AG08396 (cell line): ENCODE measurements at places on chromosomes 6 and 20.

- no peak for DNase-seq
These were observed 173.2 kb upstream of the BMP5 start for GRCh38 chr6:56048601-56049000.

DNA sequence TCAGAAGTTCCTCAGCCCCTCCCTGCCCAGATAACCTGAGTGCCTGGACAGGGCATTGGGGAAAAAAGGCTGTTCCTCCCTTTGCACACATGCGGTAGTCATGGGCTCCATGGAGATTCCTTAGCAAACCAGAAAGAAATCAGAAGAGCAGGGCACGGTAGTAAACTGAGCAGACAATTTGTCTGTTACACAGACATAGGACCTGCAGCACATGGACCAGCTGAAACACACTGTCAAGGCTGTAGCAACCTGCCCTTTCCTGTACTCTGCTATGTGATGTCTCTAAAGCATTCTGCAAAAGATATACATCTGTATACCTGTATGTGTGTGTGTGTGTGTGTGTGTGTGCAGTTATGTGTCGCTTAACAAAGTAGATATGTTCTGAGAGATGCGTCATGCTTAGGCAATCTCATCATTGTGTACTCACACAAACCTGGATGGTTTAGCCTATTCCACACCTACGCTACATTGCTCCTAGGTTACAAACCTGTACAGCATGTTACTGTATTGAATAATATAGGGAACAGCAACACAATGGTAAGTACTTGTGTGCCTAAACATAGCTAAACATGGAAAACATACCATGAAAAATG, 44.4 kb upstream of the BMP5 start:
- DNase-seq, result no peak

DNA sequence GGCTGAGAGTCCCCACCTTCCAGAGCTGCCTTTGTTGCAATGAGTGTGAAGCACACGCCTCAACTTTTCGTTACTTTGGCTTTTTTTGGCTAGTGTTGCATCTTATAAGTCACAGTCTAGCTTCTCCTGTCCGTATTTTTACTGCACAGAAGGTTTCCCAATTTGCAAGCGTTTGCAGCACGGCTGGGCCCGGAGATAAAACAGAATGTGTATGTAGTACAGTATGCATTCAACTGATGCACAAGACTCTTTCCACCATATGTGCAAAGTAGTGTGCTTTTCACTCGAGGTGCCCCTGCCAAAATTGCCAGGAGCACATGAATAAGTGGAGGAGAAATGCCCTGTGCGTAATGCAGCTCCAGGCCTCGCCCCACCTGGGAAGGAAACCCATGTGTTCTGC, 79.6 kb downstream of the SOBP start:
- DNase-seq, result no peak

DNA sequence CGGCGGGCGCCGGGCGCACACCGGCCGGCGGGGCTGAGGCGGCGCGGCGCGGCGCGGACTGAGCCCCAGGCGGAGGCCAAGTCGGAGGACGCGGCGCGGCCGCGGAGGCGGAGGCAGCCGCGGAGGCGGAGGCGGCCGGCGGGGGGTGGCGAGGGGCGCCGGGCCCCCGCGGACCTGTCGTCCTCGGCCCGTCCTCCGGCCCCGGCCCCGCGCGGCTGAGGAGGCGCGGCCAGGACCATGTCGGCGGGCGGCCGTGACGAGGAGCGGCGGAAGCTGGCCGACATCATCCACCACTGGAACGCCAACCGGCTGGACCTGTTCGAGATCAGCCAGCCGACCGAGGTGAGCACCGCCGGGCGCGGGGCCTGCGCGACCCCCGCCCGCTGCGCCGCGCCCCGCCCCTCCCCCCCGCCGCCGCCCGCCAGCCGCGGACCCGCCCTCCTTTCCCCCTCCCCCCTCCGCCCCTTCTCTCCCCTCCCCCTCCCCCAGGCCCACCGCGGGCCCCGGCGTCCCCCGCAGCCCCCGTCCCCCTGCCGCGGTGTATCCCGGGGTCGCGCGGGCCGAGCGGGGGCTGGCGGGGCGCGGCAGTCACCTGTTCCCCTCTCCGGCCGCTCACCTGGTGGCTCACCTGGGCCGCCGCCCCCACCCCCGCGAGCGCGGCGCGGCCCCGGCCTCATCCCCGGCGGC, at the start of gene AFDN:
Gene AFDN (plus strand): TSS at position 16 of the 687 bp plus-strand sequence. CDS start 222 bp downstream, at position 238.
- DNase-seq, result peak; percentile 73

GRCh38 chr20:38252292-38253288, 7.9 kb downstream of the KIAA1755 start:
- no peak for DNase-seq

DNA sequence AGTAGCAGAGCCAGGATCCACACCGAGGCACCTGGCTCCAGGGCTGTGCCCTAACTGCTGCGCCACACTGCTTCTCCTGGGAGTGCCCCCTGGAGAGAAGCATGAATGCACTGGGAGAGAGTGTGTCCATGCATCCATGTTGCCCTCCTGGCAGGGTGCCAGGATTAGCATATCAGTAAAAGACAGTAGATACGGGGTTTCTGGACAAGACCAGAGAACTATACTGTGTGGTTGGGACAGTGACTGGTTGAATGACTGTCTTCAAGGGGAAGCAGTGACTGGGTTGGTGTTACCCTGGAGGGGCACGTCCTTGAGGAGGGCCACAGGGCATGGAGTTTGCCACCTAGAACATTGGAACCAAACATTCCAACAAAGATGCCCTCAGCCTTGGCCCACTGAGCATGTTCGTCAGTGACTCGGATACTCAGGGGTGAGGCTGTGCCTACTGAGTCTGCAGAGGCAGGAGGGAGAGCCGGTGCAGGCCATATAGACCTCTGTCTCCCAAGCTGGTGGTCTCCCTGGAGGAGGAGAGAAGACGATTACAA, 288.8 kb downstream of the CDC5L start:
- no peak for DNase-seq

GRCh38 chr6:110422444-110422822, 7.1 kb upstream of the DDO start:
- DNase-seq, result no peak

GRCh38 chr20:5039255-5039657, 37.9 kb upstream of the SLC23A2 start:
- DNase-seq, result no peak

- DNase-seq, result no peak
These were observed 17.6 kb upstream of the SNAI1 start for GRCh38 chr20:49964964-49965780.

DNA sequence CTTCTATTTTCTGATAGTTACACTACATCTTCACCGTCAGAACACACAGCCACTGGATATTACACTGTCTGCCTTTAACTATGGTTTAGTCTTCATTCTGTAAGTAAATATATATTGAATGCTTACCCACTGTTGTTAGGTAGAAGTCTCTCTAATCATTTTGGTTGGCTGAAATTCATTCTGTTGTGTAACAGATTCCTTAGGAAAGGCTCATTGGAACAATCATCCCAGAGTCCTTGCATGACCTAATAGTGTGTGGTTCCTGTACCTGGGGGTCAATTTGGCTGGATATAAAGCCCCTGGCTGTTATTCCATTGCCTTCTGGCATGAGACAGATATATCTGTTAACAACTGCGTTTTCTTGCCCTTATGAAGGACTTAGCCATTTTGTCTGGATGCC, 9.9 kb downstream of the BLOC1S5 start:
- DNase-seq, result no peak

DNA sequence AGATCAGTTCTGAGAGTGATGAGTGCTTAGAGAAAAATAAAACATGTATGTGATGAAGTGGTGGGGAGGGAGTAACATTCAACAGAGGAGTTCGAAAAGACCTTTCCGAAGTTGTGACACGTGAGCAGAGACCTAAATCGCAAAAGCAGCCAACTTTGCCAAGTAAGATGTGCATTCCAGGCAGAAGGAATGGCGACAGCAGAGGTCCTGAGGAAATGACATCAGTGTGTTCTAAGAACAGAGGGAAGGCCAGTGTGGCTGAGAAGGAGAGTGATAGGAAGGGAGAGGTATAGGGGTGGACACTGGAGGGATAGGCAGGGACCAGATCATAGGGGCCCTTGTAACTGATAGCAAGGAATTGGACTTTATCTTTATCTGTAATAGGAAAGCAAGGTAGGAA, 51.3 kb downstream of the ADAT2 start:
- no peak for DNase-seq

GRCh38 chr6:136312975-136313374, 23.3 kb upstream of the BCLAF1 start:
- no peak for DNase-seq

- DNase-seq, result no peak
These were observed 24.1 kb upstream of the PAX1 start for GRCh38 chr20:21681234-21681921.

- DNase-seq, result no peak
These were observed 67.3 kb downstream of the PREX1 start for GRCh38 chr20:48760403-48760983.

GRCh38 chr6:166624275-166624674, 2.8 kb downstream of the RPS6KA2 start:
- no peak for DNase-seq

DNA sequence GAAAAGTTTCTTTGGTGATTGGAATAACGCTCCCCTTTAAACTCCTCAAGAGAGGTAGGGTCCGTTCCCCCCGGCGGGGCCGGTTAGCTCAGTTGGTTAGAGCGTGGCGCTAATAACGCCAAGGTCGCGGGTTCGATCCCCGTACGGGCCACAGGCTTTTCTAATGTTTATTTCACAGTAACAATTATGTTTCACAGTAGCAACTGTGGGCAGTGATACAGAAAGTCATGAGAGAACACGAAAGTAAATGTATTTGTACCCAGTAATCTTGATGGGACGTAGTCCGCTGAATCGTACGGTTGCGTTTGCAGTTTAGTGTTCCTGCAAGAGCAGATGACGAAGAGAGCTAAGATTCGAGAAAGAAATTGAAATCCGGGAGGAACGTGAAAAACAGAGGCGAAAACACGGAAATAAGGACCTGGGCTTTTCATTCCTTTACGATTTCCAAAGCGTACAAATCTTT, 505.5 kb downstream of the PRIM2 start:
- no peak for DNase-seq

DNA sequence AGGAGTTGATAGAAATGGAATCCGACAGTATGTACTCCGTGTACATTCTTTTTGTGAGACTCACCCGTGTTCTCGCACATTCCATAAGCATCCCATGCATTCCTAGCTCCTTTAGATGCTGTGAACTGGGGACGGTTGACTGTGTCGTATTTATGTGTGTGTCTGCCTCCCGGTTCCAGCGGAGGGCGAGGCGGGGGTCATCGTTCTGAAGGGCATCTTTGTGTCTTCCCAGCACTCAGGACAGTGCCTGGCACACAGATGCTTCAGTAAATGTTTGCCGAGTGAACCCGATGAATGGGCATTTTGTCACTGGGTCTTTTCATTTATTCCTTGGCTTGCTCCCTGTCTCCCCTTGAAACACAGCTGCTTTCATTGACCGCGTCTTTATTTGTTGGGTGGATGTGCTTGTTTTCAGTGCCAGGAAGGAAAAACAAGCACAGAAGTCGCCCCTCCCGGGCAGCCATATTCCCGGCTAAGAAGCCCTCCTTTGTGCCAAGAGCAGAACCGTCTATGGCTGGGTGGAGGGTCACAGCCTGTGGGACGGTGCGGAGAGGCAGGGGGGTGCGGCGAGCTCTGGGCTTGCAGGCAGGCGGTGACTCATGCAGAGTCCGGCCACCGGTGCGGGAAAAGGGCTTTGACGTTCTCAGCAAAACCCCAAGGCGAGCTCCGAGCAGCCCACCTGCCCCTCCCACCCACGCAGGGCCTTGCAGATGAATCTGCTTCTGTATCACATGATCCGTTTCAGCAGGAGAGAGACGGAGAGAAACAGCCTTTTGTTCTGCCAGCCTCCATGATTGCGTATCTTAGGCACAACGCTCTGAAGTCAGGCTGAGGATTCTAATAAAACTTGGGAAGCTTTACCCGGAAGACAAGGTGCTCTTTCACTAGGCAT, 11.2 kb upstream of the PSMG4 start:
- DNase-seq, result peak; percentile 86

- DNase-seq, result no peak
These were observed 1.6 kb upstream of the SNX9 start for GRCh38 chr6:157821342-157822033.
